HFFc6 (cell line): ENCODE measurements at places on chromosomes 3 and 15.

GRCh38 chr15:80283531-80283930 lies 31.5 kb upstream of the CTXND1 start:
- no peak for DNase-seq
- no peak overlapping the region for H3K27ac ChIP-seq
- H3K4me3 ChIP-seq: no peak overlapping the region
- no peaks in the 10 kb centered on the region for H3K36me3 ChIP-seq
- H3K27me3 ChIP-seq: peaks cover 10% of the 10 kb centered on the region
- H3K4me1 ChIP-seq: no peaks in the 10 kb centered on the region

GRCh38 chr3:128036119-128036518 lies 16.1 kb upstream of the SEC61A1 start:
- no peak overlapping the region for H3K27ac ChIP-seq
- H3K36me3 ChIP-seq: no peaks in the 10 kb centered on the region
- no peak overlapping the region for H3K4me3 ChIP-seq
- H3K4me1 ChIP-seq: no peaks in the 10 kb centered on the region
- peaks cover 18% of the 10 kb centered on the region; the same call in 1 of the 2 replicates for H3K27me3 ChIP-seq

DNA sequence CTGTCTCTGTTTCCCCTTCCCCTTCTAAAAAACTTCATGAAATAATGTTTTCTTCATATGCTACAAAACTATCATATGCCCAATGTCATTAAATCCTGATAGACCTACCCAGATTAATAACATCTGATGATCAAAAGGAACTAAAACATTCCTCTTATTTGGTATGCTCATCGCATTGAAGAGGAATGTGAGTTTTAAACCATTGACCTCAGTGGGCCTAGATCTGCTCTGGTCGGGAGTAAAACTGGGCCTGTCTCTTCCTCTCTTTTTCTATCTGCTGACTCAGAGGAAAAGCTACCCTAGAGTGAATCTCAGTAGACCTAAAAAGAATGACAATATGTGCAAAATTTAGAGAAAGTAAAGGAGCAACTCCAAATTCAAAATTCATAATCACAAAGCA lies 275.8 kb downstream of the SATB1 start:
- no peak overlapping the region; the same call in 1 of the 2 replicates for H3K27ac ChIP-seq
- peaks cover 47% of the 10 kb centered on the region for H3K4me1 ChIP-seq
- H3K27me3 ChIP-seq: no peaks in the 10 kb centered on the region; the same call in 1 of the 2 replicates
- no peak for DNase-seq
- no peaks in the 10 kb centered on the region for H3K36me3 ChIP-seq

DNA sequence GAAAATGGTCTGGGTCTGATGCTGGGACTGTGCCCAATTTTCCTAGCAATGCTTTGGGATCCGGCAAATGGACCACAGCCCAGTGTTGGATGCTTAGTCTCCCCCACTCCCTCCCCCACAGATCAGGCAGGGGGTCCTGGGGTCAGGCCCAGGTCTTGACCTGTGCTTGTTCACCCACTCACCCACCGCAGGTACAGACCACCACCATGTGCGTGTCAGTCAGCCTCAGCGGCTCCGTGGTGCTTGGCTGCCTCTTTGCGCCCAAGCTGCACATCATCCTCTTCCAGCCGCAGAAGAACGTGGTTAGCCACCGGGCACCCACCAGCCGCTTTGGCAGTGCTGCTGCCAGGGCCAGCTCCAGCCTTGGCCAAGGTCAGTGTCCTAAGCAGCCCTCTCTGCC lies 10.6 kb downstream of the GRM2 start:
- no peak overlapping the region for H3K27ac ChIP-seq
- DNase-seq: no peak
- no peaks in the 10 kb centered on the region for H3K4me1 ChIP-seq
- no peak overlapping the region for H3K4me3 ChIP-seq
- no peaks in the 10 kb centered on the region for H3K36me3 ChIP-seq

DNA sequence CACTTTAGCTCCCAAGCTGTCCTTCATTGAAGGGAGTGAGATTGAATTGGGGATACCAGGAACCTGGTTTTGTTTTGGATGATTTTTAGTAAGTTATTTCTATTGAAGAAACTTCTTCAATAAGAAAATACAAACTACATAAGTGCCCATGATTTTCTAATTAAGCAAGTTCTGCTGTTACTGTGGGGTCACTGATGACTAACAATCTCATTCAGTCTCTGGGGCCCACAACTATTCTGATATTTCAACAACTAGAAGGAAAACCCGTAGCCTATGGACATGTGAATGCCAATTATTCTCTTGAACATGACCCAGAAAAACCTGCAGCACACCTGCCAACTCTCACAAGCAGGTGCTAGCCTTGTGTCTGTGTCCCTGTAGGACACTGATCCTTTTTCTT lies 184.6 kb downstream of the DCLK3 start:
- no peak for DNase-seq
- H3K36me3 ChIP-seq: no peaks in the 10 kb centered on the region
- H3K4me1 ChIP-seq: no peaks in the 10 kb centered on the region
- H3K27ac ChIP-seq: no peak overlapping the region
- H3K4me3 ChIP-seq: no peak overlapping the region
- H3K27me3 ChIP-seq: no peaks in the 10 kb centered on the region

DNA sequence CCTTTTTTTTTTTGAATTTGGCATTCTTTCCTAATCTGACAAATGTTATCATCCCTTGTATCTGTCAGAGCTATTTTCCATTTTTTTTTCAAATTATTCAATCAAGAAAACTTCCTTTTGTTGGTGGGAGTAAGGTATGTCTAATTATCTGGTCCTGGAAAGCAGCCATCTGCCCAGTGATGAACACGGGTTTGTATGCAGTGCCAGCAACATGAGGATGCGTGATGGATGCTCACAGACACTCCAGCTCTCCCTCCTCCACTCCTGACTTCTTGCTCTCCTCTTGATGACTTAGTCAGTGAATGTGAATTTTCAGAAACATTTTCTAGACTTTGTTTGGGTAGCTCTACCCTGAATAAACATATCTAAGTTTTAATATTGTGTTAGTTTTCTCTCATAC lies 79.2 kb downstream of the IL1RAP start:
- H3K27ac ChIP-seq: no peak overlapping the region
- no peaks in the 10 kb centered on the region for H3K36me3 ChIP-seq
- no peak overlapping the region; the same call in 1 of the 2 replicates for H3K4me3 ChIP-seq
- H3K27me3 ChIP-seq: no peaks in the 10 kb centered on the region

GRCh38 chr3:114294940-114295480 lies 1.2 kb downstream of the TIGIT start:
- peaks cover 5% of the 10 kb centered on the region; the same call in 1 of the 2 replicates for H3K4me1 ChIP-seq
- H3K36me3 ChIP-seq: no peaks in the 10 kb centered on the region
- peaks cover 14% of the 10 kb centered on the region for H3K27me3 ChIP-seq
- H3K27ac ChIP-seq: no peak overlapping the region

DNA sequence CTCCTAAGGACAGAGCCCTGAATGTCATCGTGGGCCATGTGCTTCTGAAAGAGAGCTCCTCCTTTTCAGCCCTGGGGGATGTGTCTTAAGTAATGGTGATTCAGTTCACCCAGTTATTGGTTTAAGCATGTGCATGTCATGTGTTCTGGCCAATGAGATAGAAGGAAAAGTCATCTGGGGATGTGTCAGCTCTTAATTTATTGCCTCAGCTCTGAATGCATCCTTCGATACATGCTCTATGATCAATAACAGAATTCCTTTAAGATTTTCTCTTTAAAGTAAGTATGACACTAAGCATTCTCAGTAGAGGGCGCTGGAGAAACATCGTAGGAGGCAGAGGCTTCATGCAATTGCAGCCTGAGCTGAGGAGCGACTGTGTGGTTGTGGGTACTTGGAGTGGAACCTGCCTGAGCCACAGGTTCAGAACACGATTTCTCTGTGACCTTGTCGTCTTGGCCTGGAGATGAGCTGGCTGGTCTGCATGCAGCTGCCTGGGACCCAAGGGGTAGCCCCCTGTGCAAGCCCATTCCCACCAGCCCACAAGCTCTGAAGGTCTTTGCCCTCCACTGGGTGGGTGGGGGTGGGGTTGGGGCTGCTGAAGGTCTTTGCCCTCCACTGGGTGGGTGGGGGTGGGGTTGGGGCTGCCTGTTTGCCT lies 69.5 kb downstream of the C3orf38 start:
- peak; percentile 10 for DNase-seq
- no peak overlapping the region for H3K27ac ChIP-seq
- no peak overlapping the region for H3K4me3 ChIP-seq
- peaks cover 4% of the 10 kb centered on the region; the same call in 1 of the 2 replicates for H3K27me3 ChIP-seq
- no peaks in the 10 kb centered on the region; the same call in 1 of the 2 replicates for H3K4me1 ChIP-seq

GRCh38 chr15:65690778-65691177 lies 69.0 kb downstream of the SLC24A1 start:
- H3K27ac ChIP-seq: no peak overlapping the region
- H3K27me3 ChIP-seq: no peaks in the 10 kb centered on the region
- peaks cover 37% of the 10 kb centered on the region for H3K36me3 ChIP-seq
- H3K4me1 ChIP-seq: no peaks in the 10 kb centered on the region

DNA sequence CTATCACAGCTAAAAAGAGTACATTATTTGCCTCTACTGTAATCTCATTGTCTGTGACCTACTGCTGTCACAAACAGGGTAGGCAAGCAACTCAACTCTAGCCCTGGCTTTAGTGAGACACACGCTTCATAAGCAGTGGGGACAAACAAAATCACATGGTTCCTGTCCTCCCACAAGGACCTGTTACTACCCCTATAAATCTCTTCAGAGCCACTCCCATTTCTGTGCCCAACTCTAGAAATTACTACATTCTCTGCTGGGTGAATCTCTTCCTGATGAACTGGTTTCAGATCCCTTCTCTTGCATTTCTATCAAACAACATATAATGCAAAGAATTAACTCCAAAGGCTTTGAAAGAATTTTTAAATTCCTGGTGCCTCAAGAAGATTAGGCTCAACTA lies 117.3 kb downstream of the DMXL2 start:
- no peak overlapping the region for H3K27ac ChIP-seq
- H3K4me3 ChIP-seq: no peak overlapping the region

DNA sequence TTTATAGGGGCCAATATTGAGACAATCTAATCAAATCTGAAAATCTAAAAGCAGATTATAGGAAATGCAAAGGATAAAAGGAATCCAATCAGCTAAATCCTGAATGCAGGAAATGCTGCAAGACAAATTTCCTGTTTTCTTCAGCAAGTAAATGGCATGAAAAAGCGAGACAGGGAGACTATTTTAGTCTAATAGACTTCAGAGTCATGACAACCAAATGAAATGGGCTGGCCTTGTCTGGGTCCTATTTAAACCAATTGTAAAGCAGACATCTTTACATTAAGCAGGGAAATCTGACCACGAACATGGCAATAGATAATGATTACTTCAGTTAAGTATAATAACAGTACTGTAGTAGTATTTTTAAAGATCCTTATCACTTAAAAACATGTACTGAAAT lies 2.1 kb downstream of the DBR1 start:
- no peak overlapping the region for H3K27ac ChIP-seq
- peak overlapping the region; percentile 41; the same call in 1 of the 2 replicates for H3K4me3 ChIP-seq
- peaks cover 25% of the 10 kb centered on the region for H3K4me1 ChIP-seq
- H3K36me3 ChIP-seq: peaks cover 22% of the 10 kb centered on the region; the same call in 1 of the 2 replicates
- DNase-seq: no peak

- no peak overlapping the region for H3K4me3 ChIP-seq
- H3K4me1 ChIP-seq: no peaks in the 10 kb centered on the region
- H3K27ac ChIP-seq: no peak overlapping the region
- no peaks in the 10 kb centered on the region for H3K36me3 ChIP-seq
Measured at GRCh38 chr15:91553196-91553854, 300.2 kb upstream of the SLCO3A1 start.

DNA sequence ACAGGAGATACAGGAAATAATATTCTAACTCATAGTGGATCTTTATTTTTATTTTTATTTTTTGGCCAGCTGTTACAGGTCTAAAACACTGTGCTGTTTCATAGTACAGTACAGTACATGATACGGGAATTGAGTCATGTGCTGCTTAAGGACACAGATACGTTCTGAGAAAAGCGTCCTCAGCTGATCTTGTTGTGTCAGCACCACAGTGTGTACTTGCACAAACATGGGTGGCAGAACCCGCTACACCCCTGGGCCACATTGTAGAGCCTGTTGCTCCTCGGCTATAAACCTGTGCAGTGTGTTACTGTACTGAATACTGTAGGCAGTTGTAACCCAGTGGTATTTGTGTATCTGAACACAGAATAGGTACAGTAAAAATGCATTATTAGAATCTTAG lies 183.4 kb downstream of the OR4M2 start:
- no peaks in the 10 kb centered on the region for H3K36me3 ChIP-seq
- no peaks in the 10 kb centered on the region for H3K27me3 ChIP-seq
- no peak overlapping the region for H3K4me3 ChIP-seq
- H3K4me1 ChIP-seq: no peaks in the 10 kb centered on the region
- DNase-seq: no peak

- H3K27ac ChIP-seq: no peak overlapping the region
- H3K27me3 ChIP-seq: peaks cover 7% of the 10 kb centered on the region
- H3K4me3 ChIP-seq: no peak overlapping the region
- no peaks in the 10 kb centered on the region for H3K4me1 ChIP-seq
- no peak for DNase-seq
Measured at GRCh38 chr15:25714538-25714840, 148.6 kb downstream of the ATP10A start.

GRCh38 chr3:16249336-16249735 lies 15.4 kb downstream of the DPH3 start:
- no peak overlapping the region for H3K27ac ChIP-seq
- H3K4me1 ChIP-seq: peaks cover 30% of the 10 kb centered on the region
- H3K27me3 ChIP-seq: no peaks in the 10 kb centered on the region; the same call in 1 of the 2 replicates
- no peaks in the 10 kb centered on the region for H3K36me3 ChIP-seq
- no peak overlapping the region for H3K4me3 ChIP-seq
- DNase-seq: peak; percentile 38

DNA sequence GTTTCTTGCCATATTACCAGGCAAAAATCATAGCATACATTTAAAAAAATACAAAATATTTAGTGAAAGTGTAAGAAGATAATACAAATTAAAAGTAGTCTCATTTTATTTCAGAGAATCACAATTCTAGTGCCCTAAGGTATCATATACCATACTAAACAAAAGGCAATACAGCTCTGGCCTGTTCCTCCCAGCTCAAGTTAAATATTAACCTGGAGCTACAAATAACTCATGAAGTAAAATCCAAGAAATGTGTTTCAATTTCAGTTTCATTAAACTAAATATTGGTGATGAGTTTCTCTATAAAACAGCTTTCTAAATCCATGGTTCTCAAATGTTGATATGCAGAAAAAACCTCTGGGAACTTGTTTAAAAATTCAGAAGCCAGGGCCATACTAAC lies 67.7 kb downstream of the INO80 start:
- no peak for DNase-seq
- H3K4me3 ChIP-seq: no peak overlapping the region
- H3K4me1 ChIP-seq: peaks cover 5% of the 10 kb centered on the region
- peaks cover 34% of the 10 kb centered on the region for H3K36me3 ChIP-seq
- H3K27me3 ChIP-seq: peaks cover 4% of the 10 kb centered on the region

GRCh38 chr15:67006083-67007065 lies 59.0 kb upstream of the SMAD3 start:
- H3K4me1 ChIP-seq: peaks cover 23% of the 10 kb centered on the region
- H3K36me3 ChIP-seq: no peaks in the 10 kb centered on the region
- peaks cover 26% of the 10 kb centered on the region for H3K27me3 ChIP-seq
- H3K27ac ChIP-seq: no peak overlapping the region
